Activated T-helper 9 cell treated with anti-CD3 and anti-CD28 coated beads, Interleukin-2, amount 50 U/mL, for 16 hours (primary cell): ENCODE measurements at places on chromosomes 5 and 9.

- DNase-seq: no peak
Measured at GRCh38 chr9:100492952-100493351, 20.0 kb downstream of the TMEFF1 start.

DNA sequence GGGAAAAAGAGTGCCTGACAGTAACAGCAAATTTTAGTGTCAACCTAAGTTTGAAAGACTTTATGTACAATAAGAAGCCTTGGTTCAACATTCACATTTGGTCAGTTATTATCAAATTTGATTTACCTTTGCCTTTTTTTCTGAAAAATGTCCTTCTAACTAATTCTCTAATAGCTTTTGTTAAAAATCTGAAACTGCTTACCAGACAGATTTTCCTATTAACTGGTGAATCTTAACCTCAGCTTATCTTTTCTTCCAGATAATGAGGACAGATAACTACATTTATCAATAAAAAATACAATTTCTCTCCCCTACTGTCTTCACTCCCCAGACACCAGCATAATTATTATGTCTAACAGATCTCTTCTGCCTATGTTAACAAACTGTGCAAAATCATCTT, 988.5 kb downstream of the CDH18 start:
- DNase-seq: no peak

- no peak for DNase-seq
Measured at GRCh38 chr9:124274226-124274625, 16.5 kb downstream of the NEK6 start.

GRCh38 chr9:133701981-133702797, 36.0 kb downstream of the SARDH start:
- peak; percentile 55 for DNase-seq

DNA sequence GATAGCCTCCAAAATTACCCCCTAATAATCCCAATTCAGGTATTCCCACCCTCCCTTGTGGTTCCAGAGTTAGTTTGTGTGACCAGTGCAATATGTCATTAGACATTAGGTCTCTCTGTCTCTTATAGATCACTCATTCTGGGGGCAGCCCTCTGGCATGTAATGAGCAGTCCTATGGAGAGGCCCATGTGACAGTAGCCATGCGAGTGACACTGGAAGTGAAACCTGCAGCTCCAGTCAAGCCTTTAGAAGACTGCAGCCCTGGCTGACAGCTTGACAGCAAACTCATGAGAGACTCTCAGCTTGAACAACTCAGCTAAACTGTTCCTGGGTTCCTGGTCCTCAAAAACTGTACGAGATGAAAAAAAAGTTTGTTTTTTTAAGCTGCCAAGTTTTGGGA, 54.0 kb upstream of the HSPB3 start:
- DNase-seq: no peak

- DNase-seq: no peak
Measured at GRCh38 chr5:66436721-66437120, 159.5 kb upstream of the MAST4 start.

- no peak for DNase-seq
Measured at GRCh38 chr9:135882011-135882410, 25.3 kb downstream of the CAMSAP1 start.

DNA sequence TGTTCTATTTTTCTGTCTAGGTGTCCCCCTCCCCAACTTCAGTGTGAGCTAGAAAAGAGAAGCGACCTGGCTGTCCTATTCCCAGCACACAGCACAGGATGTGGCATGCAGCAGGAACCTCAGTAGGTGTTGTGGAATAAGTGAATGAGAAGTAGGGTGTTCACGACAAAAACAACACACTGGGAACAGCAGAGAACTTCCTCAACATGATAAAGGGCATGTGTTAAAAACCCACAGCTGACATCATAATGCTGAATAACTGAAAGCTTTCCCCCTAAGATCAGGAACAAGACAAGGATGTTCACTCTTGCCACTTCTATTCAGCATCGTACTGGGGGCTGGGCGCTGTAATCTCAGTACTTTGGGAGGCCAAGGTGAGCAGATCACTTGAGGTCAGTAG, 155.6 kb upstream of the ZNF618 start:
- no peak for DNase-seq

- DNase-seq: no peak
Measured at GRCh38 chr5:6721442-6721841, 8.2 kb downstream of the TENT4A start.

DNA sequence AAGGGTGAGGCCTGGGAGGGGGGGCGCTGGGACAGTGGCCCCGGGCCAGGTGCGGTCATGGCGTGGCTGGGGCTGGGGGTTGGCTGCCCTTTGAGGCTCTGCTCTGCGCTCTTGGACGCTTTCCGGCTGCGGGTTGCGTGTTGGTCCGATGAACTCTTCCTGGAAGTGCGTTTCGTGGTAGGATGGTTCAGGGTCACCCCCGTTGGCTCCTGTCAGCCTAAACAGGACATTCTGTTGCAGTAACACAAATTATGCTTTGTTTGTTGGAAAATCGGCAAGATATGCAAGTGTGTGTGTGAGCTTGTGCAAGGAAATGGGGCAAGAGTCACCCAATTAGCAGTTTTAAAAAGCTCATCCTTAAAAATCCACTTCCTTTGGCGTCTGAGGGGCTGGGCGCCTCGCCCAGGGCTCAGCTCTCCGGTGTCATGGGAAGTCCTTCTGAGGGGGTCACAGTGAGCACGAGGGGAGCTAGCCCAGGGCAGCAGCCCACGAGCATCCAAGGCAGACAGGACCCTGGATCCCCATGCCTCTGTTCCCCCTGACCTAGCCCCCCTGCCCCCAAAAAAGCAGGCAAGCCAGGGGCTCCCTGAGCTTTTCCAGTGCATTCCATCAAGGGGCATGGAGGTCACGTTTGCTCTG, 22.2 kb upstream of the RNU6ATAC start:
- no peak for DNase-seq
